Activated CD8-positive, alpha-beta memory T cell treated with anti-CD3 and anti-CD28 coated beads for 24 hours (primary cell): ENCODE measurements at places on chromosomes 7 and 10.

DNA sequence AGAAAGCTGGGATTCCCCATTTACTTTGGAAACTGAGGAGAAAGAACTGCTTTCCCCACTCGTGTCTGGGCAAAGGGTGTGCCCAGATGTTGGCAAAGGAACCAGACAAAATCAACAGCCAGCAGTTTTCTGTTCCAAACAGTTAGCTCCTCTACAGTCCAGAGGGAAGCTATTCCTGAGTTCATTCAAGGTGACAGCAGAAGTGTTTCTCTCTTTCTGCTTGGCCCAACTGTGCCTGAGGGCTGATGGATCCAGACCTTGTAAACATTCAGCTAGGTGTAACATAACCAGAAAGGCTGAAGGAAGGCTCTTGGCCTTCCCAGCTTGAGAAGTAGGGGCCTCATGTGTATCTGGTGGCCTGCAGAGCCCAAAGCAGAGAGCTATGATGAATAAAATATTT, 7.0 kb upstream of the ALDH18A1 start:
- no peak for DNase-seq

DNA sequence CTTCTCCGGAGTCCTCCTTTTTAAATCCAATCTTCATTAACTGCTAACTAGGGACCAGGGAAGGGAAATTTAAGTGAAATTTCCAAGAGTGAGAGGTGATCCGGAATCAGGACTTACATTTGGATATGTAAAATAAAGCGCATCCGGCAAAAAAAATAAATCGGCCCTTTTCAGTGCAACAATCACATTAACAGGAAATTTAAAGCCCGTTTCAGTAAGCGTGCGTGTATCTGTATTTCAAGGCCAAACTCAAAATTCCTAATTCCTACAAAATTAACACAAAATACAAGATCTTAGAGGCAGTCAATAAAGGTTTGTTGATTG, 771 bp downstream of the DNAJC9 start:
- no peak for DNase-seq

DNA sequence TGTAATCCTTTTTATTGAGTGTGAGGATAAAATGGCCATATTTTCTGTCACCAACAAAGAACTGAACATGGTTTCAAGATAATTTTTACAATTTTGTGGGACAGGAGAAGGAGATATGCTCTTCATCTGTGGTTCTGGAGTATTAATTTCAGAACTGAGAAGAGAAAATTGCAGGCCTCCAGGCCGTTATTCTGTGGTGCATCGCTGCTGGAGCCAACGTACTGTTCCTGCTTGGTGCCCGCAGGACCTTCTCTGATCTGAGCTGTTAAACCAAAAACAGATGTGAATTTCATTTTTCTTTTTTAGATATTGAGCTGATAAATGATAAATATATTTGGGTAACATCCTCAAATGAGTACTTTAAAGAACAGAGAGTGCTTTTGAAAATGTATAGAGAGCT, 63.9 kb downstream of the IKZF1 start:
- DNase-seq: no peak

- DNase-seq: no peak
Observed at GRCh38 chr7:2166625-2167280, 66.0 kb downstream of the MAD1L1 start.

GRCh38 chr10:13707156-13707881, 120.6 kb downstream of the PRPF18 start:
- DNase-seq: peak; percentile 58

DNA sequence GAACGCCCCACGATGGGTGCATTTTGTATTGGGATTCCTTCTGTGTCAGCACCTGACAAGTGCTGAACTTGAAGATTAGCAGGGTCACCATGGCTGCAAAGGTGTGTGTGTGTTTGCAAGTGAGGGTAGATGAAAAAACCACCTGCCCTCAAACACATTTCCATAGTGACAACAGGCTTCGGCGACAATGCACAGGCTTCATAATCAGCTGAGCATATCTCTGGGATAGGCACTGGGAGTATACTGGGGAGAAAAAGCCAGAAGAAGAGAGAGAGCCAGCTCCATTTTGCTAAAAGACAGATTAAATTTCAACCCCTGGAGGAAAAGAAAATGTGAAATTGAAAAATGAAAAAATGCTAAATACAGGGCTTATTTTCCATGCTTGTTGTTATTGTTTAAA, 656.1 kb downstream of the INHBA start:
- no peak for DNase-seq

GRCh38 chr7:143041346-143041745, 10.8 kb upstream of the OR6V1 start:
- no peak for DNase-seq

GRCh38 chr7:64787295-64787694, 6.9 kb upstream of the ZNF138 start:
- DNase-seq: no peak

- DNase-seq: no peak
Observed at GRCh38 chr10:52578871-52579405, 193.6 kb downstream of the MBL2 start.

DNA sequence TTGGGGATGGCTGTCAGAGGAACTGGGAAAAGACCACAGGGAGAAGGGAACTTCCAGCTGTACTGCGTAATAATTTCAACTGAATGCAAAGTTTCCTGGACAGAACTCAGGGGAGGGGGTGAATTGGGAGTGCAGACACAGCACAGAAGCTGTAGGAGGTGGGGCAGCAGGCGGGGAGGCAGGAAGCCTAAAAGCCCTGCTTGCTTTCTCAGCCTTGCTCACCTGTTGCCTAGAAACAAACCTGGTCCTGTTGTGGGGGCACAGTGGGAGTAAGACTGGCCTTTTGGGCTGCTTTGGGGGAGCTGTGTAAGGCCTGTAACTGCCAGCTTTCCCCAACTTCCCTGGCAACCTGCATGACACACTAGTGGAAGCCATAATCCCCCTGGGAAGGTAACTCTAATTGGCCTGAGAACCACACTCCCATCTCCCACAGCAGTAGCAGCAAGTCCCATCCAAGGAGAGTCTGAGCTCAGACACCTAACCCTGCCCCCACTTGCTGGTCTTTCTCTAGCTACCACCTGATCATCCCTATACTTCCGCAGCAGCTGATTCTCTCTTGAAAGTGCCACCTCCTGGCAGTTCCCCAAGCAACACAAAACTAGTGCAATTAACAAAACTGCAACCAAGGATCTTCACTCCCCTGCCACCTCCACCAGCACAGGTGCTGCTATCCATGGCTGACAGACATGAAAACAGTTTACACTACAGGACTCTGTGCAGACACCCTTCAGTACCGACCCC, 1239.3 kb downstream of the SORCS1 start:
- DNase-seq: no peak

DNA sequence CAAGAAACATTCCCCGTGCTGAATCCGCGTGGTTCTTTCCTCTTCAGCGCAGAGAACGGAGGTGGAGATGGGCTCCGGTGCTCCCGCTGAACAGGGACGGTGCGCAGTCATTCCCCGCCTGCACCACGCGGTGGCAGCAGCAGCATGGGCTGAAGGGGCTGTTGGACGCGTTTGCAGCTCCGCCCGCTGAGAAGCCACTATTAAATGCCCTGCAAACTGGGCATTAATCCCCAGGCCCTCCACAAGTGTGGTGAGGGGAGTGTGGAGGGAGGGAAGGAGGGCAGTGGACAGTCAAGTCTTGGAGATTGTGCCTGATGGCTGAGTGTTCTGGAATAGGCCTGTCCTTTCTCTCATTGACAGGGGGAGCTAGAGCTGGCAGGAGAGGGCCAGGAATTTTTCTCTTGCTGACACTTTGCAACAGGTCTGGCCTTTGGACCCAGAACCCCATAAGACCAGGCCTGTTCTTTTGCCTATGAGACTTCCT, 240.2 kb upstream of the INHBA start:
- DNase-seq: peak; percentile 92

DNA sequence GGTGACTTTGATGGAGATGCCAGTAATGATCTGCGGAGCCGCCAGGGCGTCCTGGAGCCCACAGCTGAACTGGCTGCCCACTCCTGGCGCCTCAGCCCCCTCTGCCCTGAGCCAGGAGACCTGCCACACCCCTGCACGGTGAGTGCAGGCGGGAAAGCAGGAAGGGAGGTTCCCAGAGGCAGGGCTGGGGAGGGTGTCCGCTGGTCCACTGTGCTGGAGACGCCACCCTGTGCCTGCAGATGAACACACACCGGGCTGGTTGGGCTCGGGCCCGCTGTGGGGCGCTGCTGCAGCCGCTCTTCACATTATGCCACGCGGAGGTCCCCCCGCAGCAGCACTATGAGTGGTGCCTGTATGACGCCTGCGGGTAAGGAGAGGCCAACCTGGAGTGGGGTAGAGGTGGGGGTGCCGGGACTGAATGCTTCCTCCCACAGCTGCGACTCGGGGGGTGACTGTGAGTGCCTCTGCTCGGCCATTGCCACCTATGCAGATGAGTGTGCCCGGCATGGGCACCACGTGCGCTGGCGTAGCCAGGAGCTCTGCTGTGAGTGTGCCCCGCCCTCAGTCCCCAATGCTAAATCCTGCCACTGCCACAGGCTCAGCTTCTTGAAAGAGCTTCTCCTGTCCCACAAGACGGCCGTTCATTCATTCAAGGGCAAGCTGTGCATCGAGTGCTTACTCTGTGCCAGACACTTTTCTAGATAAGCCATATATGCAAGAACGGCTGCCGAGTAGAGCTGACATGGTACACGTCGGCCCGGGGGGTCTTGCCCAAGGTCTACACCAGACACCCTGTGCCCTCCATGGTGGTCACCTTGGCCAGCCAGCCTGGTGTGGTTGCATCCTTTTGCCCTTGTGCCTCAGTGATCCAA, 14.3 kb upstream of the ZNF467 start:
- DNase-seq: peak; percentile 69

GRCh38 chr7:115363916-115364315, 442.0 kb downstream of the MDFIC start:
- no peak for DNase-seq

GRCh38 chr10:50402466-50402865, 151.2 kb upstream of the ASAH2 start:
- DNase-seq: no peak

DNA sequence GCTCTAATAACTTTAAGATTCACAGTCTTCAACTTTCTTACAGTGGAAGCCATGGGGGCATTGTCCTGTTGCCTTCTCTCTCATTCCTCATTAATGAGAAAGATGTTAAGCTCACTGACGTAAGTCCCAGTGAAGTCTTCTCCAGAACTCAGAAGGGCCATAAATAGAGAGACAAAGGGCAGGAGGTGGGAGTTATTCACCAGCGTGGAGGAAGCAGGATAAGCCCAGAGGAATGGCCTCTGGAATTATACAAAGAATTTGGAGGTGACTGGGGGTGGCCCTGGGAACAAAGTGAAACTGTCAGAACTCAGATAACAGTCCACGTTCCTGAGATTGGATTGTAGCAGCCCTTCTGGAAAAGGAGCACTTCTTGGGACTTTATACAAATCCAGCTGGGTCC, 52.4 kb downstream of the SORBS1 start:
- no peak for DNase-seq

- no peak for DNase-seq
Observed at GRCh38 chr10:124119946-124120345, 26.5 kb upstream of the CHST15 start.

- DNase-seq: no peak
Observed at GRCh38 chr7:81385370-81385769, 384.5 kb downstream of the HGF start.
